Natural killer cell treated with Interleukin-12 subunit alpha and Interleukin-12 subunit beta and Interleukin-15 and Interleukin-18, amount 100 ng/mL, for 72 hours (primary cell): ENCODE measurements at places on chromosomes 6 and 20.

DNA sequence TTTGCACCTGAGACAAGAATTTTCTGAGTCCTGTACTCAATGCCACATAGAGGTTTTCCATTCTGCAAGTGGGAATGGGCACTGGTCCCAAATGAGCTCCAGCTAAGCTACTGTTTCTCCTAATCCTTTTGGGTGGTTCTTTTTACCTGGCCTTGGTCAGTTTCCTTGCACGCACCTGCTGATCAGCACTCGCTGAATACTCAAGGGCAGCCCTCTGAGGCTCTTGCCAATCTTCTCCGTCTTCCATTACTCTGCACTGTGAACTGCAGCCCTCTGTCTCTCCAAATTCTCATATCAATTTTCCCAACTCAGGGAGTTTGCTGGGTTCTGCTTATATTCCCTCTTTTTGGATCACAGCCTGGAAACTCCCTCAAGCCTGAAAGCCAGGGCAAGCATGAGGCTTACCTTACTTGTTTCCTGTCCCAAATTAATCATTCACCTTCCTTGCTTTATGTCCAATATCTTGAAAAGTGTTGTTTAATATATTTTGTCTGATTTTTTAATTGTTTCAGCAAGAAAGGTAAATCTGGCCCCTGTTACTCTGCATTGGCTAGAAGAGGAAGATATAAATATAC lies 138.0 kb upstream of the TBX18 start:
- no peak for DNase-seq
- no peaks in the 10 kb centered on the region for H3K36me3 ChIP-seq
- no peaks in the 10 kb centered on the region for H3K27me3 ChIP-seq
- H3K4me3 ChIP-seq, result no peak overlapping the region
- H3K27ac ChIP-seq, result no peak overlapping the region

DNA sequence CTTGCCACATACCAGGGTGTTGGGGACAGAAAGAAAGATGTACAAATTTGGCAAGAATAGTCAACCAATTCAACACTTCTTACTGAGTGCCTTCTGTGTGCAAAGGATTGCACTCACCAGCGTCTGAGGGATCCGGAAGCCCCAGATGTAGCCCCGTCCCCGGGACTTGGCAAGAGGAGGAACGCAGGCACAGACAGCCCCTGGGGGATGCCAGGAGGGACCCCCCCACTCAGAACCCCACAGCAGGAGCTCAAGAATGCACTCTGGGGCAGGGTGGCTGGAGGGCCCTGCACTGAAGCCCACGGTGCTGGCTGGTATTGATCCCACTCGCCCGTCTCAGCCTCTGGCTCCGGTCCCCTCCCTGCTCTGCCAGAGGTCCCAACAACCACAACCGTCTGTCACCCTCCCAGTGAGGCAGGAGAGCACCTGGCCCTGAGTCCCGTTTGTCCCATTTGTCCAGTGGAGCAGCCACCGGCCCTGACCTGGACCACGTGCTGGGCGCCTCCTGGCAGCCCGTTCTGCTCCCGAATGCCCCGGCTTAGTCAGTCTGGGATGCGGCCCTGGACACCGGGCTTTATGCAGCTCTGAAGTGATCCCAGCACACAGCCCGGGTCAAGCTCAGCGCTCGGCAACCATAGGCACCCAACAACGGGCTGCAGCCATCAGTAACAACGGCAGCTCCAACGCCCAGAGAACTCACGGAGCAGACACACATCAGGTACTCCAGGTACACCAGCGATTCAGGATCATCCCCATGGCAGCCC lies 128.7 kb downstream of the DLL1 start:
- H3K27me3 ChIP-seq, result peaks cover 7% of the 10 kb centered on the region
- H3K4me1 ChIP-seq, result peaks cover 12% of the 10 kb centered on the region
- H3K4me3 ChIP-seq, result no peak overlapping the region
- no peaks in the 10 kb centered on the region for H3K36me3 ChIP-seq
- peak; percentile 54 for DNase-seq
- H3K27ac ChIP-seq, result no peak overlapping the region

DNA sequence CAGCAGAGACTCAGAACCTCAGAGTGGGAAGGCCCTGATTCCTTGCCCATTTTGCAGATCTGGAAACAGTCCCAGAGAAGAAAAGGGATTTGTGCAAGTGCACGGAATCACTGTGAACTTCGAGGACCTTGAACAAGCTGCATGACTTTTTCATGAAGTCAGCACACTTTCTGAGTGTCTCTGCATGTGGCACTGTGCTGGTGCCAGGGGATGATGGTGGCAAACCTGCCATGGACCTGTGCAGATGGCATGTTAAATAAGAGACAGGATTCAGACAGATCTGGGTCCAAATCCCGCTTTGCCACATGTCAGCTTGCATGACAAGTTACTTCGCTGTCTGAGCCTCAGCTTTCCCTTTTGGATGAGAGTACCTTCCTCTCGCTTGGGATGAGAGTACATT lies 26.8 kb downstream of the ZNF831 start:
- no peak for DNase-seq
- H3K4me3 ChIP-seq, result no peak overlapping the region
- no peaks in the 10 kb centered on the region for H3K36me3 ChIP-seq
- H3K27ac ChIP-seq, result no peak overlapping the region
- no peaks in the 10 kb centered on the region for H3K27me3 ChIP-seq
- H3K4me1 ChIP-seq, result peaks cover 26% of the 10 kb centered on the region

GRCh38 chr6:143323729-143324470 lies 126.6 kb downstream of the ADAT2 start:
- H3K27me3 ChIP-seq, result no peaks in the 10 kb centered on the region
- H3K4me1 ChIP-seq, result no peaks in the 10 kb centered on the region
- no peak overlapping the region for H3K27ac ChIP-seq

DNA sequence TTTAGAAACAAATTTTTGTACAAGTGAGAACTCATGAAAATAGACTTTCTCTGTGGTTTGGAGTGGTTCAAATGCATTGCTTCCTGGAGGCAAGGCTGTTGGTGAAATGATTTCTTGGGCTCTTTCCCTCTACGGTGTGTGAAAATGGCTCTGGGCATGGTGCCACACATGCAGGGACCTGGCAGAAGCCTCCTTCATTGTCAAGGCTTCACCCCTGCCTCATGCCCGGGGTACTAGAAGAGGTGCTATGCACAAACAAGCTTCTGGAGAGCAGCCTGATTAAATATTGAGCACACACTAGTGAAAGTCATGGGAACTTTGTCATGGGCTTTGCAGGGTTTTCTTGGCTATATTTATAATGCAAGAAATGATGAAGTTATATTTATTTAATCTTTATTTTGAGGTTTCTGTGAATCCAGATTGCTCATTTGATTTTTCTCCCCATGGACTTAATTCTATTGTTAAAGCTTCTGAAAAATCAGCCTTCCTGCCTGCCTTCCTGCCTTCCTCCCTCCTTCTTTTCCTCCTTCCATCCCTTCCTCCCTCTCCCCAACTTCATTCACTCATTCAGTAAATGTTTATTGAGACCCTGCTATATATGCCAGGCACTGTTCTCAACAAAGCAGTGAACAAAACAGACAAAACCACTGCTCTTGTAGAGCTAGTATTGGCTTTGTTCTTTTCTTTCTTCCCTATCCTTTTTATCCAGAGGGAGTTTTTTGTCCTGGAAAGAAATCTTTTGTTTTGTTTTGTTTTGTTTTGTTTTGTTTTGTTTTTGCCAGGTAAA lies 21.0 kb downstream of the C6orf89 start:
- H3K4me1 ChIP-seq, result peaks cover 8% of the 10 kb centered on the region
- peaks cover 17% of the 10 kb centered on the region for H3K36me3 ChIP-seq
- DNase-seq, result no peak
- H3K4me3 ChIP-seq, result no peak overlapping the region
- H3K27ac ChIP-seq, result no peak overlapping the region

DNA sequence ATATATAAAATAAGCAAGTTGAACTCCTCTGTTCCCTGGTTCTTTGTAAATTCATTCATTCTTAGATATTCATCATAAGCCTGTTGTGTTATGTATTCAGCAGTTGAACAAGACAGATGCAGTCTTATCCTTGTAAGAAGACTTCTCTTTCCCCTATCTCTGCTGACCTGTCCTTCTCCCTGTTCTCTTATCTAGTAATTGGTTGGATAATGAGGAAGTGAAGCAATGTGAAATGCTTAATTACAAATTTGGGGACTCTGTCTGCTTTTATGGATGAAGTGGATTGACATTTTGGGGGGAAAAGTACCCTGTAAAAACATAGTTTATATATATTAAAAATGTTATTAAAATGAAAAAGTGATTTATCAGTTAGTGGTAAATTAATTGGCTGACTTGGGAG lies 37.0 kb downstream of the CDKAL1 start:
- DNase-seq, result no peak
- H3K4me3 ChIP-seq, result no peak overlapping the region
- peaks cover 7% of the 10 kb centered on the region for H3K36me3 ChIP-seq

DNA sequence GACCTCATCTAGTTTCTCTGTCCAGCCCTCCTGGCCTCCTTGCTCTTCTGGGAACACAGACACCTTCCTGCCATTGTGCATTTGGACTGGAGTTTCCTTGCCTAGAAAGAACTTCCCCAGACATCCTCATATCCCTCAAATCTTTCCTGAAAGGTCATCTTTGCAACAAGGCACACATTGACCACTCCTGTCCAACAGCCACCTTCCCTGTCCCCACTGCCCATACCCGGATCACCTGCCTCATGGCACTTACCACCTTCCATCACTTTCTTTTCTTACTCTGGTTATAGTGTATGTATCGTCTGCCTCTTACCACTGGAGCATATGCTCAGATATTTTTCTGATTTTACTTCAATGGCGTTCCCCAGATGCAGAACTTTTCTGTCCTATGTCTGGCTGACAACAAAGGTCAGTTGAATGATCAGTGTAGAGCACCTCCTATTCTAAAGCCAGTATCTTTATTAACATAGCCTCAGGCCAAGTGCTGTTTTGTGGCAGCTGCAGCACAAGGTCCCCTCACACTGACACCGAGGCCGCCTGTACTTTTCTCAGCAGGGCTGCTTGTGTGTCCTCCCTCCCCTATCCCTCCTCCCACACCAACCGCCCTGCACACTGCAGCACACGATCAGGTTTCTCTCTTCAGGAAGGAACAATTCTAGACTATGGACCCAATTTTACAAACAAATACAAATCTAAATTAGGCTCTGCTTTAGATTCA lies 4.1 kb downstream of the HLA-C start:
- no peaks in the 10 kb centered on the region for H3K27me3 ChIP-seq
- peaks cover 39% of the 10 kb centered on the region for H3K36me3 ChIP-seq
- no peak for DNase-seq

DNA sequence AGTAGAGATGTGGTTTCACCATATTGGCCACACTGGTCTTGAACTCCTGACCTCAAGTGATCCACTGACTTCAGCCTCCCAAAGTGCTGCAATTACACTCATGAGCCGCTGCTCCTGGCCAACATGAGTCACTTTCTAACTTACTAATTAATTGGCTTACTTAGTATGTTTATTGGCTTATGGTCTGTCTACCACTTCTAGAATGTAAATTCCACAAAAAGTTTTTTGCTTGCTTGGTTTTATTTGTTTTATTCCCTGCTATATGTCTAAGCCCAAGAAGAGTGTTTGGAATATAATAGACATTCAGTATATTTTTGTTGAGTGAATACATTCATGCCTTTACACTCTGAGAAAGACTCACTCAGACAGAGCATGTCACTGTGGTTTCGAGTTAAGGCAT lies 86.0 kb downstream of the SAMD3 start:
- peak overlapping the region; percentile 94 for H3K27ac ChIP-seq
- no peaks in the 10 kb centered on the region for H3K27me3 ChIP-seq
- peaks cover 14% of the 10 kb centered on the region for H3K36me3 ChIP-seq

DNA sequence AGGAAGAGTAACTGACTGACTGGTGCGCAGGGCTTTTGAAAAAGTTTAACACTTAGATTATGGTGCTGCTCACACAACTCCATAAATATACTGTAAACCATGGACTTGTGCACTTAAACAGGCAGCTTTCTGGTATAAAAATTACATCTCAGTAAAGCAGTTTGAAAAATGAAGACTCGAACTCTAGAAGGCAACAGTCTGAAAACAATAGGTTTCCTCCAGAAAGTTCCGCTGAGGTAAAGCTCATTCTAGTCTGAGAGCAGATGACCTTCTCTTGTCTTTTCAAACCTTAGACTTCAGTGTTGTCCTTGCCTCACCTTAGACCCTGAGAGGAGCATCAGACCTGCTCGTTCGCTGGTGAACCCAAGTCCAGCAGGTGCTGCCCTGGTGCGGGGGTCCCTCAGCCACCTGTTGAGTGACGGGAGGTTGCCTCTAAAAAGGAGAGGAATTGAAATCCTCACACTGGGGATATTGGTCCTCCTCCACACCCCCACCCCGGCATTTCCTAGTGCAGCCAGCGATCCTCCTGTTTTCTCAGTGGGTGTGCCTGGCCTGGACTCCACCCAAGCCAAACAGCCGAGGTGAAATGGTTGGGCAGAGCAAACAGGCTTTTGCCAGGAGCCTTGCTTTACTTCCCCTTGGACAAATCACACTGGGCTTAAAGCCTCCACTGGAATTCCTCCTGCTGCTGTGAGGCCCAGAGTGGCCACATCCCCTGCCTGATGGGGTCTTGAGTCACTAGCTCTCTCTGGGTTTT lies 14.7 kb upstream of the PYGB start:
- peak; percentile 25 for DNase-seq
- peaks cover 12% of the 10 kb centered on the region for H3K27me3 ChIP-seq
- no peaks in the 10 kb centered on the region for H3K36me3 ChIP-seq
- H3K4me3 ChIP-seq, result no peak overlapping the region
- no peak overlapping the region for H3K27ac ChIP-seq
- H3K4me1 ChIP-seq, result peaks cover 8% of the 10 kb centered on the region

- DNase-seq, result no peak
- peaks cover 8% of the 10 kb centered on the region for H3K4me1 ChIP-seq
- no peak overlapping the region for H3K27ac ChIP-seq
- no peaks in the 10 kb centered on the region for H3K27me3 ChIP-seq
Observed at GRCh38 chr6:152209211-152209610, 401.7 kb downstream of the ESR1 start.

GRCh38 chr20:45946149-45946970 lies 11.9 kb downstream of the PCIF1 start:
- H3K27ac ChIP-seq, result peak overlapping the region; percentile 90
- peaks cover 13% of the 10 kb centered on the region for H3K36me3 ChIP-seq
- H3K4me1 ChIP-seq, result peaks cover 38% of the 10 kb centered on the region
- DNase-seq, result peak; percentile 84
- no peaks in the 10 kb centered on the region for H3K27me3 ChIP-seq

DNA sequence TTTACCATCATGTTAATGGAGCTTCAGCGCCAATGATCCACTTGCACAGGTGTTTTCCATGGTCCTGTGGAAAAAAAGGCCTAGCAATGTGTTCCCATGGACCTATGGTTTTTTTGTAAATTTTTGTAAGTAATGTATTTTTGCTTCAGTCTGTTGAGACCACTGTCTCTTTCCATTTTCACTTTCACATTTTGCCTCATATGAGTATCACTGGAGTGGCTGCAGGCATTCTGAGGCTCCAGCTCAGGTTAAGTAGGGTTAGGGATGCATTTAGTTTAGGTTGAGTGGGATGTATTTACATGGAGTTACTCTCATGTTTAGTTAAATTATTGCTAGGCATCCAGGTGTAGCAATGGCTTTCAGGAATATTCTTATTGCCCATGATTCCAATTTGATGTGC lies 19.2 kb upstream of the LMBRD1 start:
- H3K4me3 ChIP-seq, result peak overlapping the region; percentile 80
- H3K4me1 ChIP-seq, result peaks cover 36% of the 10 kb centered on the region
- DNase-seq, result no peak
- H3K27me3 ChIP-seq, result no peaks in the 10 kb centered on the region

GRCh38 chr6:124974771-124975377 lies 12.6 kb downstream of the RNF217 start:
- no peaks in the 10 kb centered on the region for H3K4me1 ChIP-seq
- H3K27ac ChIP-seq, result no peak overlapping the region

- H3K27me3 ChIP-seq, result peaks cover 5% of the 10 kb centered on the region
- H3K4me3 ChIP-seq, result no peak overlapping the region
- H3K4me1 ChIP-seq, result no peaks in the 10 kb centered on the region
Observed at GRCh38 chr20:57986666-57987065, 241.8 kb downstream of the ANKRD60 start.
